ENCODE measurements at places on chromosomes 1 and 21.

DNA sequence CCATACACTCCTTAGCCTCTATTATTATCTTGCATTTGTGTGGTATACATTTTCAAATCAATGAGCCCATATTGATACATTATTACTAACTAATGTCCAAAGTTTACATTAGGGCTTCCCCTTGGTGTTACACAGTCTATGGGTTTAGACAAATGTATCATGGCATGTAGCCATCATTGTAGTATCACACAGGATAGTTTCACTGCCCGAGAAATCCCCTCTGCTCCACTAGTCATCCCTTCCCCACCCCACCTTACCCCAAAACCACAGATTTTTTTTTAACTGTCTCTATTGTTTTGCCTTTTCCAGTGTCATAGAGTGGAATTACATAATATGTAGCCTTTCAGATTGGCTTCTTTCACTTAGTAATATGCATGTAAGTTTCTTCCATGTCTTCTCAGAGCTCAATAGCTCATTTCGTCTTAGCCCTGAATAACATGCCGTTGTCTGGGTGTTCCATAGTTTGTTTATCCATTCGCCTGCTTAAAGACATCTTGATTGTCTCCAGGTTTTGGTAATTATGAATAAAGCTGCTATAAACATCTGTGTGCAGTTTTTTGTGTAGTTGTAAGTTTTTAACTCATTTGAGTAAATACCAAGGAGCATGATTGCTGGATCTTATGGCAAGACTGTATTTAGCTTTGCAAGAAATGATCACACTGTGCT is 86.4 kb upstream of the LYST start:
- DNase-seq = no peak

- peak; percentile 58 for DNase-seq
These were observed 40.5 kb downstream of the COL6A1 start for GRCh38 chr21:46021978-46022544.

- DNase-seq = no peak
These were observed 1.8 kb upstream of the ACBD6 start for GRCh38 chr1:180504186-180504585.

DNA sequence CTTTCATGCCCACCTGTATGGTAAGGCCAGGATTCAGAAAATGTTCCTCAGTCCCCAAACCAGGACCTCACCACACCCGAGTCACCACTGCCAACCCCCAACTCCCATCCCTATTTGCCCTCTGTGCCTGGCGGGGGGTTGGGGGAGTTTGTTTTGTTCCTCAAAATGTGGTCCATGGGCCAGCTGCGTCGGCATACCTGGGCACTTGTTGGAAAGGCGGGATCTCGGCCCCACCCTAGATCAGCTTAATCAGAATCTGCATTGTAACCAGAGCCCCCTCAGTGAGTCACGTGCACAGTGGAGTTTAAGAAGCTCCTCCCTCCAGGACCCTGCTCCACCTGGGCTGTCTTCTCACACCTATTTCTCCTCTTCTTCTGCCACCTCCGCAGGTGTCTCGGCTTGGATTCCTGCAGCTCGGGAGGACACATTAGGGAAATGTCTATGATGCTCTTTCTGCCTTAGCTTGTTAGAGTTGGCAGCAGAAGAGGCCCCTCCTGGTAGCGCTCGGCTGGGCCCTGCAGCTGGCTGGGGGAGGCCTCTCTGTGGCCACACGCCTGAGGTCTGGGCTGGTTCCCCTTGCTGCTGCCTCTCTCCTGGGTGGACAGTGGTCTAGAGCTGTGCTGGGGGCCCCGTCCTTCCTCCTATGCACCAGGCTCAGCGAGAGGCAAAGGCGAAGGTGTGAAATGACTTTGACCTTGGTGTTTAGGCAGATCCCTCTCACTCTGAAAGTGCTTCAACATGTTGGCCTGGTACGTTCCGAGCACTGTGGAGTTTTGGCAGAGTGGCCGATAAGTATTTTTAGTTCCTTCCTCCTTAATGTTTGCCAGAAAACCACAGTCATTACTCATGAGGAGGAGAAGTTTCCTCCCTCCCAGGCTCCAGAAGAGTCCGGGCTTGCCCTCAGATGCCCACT is 41.8 kb upstream of the CAMTA1 start:
- DNase-seq = no peak

- DNase-seq = peak; percentile 3
These were observed 86.8 kb upstream of the ARHGAP29 start for GRCh38 chr1:94324178-94324544.

GRCh38 chr1:1264868-1265272 is 8.8 kb downstream of the UBE2J2 start:
- DNase-seq = no peak

DNA sequence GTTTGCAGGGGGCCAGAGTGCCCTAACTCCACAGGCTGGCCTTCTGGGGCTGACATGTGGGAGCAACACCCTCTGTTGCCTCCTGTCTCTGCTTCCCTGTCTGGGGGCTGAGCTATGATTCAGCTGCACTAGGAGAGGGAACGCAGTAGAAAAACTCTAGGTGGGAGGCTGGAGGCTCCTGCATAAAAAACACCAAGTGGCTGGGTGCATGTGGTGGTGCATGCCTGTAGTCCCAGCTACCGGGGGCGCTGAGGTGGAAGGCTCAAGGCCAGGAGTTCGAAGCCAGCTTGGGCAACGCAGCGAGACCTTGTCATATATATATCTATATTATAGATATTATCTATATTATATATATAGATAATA is 5.6 kb downstream of the KIF17 start:
- DNase-seq = no peak

- DNase-seq = peak; percentile 67
These were observed 657 bp upstream of the HNRNPU start for GRCh38 chr1:244865028-244865371.

- no peak for DNase-seq
These were observed 144.1 kb downstream of the OMA1 start for GRCh38 chr1:58402444-58402843.

DNA sequence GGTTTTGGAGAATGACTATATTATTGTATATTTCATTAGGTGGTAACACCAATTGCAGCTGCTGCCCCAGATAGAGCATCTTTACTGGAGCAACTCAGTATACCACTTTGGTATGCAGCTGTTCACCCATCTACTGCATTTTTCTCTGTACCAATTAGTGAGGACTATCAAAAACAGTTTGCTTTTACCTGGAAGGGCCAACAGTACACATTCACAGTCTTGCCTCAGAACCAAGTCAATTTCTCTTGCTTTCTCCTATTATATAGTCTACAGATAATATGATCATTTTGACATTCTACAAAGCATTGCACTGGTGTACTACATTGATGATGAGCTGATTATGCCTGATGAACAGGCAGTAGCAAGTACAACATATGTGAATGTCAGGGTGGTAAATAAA is 99.3 kb downstream of the PTPRU start:
- DNase-seq = no peak

DNA sequence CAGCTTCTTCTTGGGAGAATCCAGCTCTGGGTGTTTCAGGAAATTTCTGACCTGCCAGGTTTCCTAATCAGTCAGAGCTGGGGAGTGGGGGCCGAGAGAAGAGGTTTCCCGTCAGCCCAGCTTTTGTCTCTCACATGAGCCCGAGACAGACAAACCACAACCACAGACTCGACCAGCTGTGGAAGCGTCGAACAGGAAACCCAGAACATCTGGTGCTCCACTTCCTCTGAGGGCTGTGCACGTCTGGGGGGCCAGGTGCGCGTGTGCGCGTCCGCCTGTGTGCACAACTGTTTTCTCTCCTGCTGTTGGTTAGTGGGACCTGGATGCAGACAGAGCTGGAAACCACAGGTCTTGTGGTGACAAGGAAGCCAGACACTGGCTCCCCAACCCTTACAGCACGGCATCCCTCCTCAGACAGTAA is 113.0 kb upstream of the SLC25A33 start:
- DNase-seq = no peak

GRCh38 chr1:99777752-99778151 is 11.3 kb upstream of the FRRS1 start:
- DNase-seq = no peak

- no peak for DNase-seq
These were observed 40.6 kb downstream of the ARID4B start for GRCh38 chr1:235287208-235287882.

DNA sequence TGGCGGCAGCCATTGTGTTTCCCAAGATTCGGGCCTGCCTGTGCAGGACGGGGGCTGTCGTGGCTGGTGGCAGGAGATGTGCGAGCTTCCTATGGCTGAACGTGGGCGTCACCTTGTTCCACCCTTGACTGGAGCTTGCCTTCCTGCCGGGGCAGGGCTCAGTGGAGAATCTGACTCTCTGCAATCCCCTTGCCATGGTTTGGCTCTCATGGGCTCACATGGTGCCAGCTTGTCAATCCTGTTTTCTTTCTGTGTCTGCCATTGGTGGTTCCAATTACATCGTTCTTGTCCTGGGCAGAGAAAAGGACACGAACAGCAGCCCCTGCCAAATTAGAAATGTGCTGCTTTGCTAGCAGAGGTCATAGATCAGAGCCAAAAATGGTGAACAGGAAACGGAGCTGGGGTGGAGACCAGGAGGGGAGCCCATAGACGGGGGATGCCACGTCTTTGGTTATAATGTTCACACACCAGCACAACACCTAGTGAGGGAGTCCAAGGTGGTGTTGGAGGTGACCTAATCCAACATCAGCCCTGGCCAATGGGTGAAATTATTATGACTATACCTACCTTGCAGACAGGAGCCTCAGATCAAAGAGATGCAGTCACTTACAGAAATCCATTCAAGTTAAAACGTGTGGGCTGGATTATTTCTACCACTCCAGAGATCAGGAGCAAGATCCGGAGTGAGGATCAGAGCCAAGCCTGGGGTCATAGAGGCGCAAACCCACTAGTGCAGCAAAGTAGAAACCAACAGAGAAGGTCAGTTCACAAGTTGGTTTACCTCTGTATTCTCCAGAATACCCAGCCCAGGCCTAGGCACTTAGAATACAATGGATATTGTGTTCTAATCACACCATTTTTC is 253.1 kb downstream of the SIPA1L2 start:
- no peak for DNase-seq

- DNase-seq = no peak
These were observed 136.6 kb upstream of the ZNF648 start for GRCh38 chr1:182198006-182198605.

- DNase-seq = peak; percentile 41
These were observed 38.1 kb upstream of the STUM start for GRCh38 chr1:226510453-226510852.

GRCh38 chr1:152067929-152068328 is 20.9 kb downstream of the TCHHL1 start:
- no peak for DNase-seq

DNA sequence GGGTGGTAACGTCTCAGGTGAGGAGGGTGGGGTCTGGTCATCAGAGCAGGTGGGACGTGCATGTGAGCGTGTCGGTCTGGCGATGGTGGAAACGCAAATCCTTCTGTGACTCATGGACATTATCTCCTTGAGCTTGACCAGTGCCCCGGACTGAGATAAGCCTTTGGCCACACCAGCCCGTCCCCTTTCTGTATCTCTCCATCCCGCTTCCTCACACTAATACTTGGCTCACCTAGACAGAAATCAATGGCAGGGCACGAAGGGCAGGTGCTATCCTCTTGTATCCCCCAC is 7.9 kb upstream of the AQP10 start:
- no peak for DNase-seq

- DNase-seq = no peak
These were observed 406.1 kb downstream of the RPS6KC1 start for GRCh38 chr1:213457186-213457585.

DNA sequence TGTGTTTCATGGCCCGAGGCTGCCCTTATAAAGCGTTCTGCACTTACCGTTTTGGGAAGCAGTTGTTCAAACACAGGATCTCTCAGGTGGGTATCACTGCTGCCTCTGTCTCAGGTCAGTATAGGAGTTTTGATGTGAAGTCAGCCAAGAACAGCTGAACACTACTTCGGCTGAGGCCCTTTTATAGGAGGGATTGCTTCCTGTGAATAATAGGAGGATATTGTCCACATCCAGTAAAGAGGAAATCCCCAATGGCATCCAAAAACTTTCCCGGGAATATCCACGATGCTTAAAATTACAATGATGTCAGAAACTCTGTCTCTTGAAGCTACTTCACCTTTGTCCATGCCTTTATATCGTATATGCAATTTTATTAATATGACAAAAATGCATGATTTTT is at the start of gene SELE:
TSS of gene SELE (minus strand) at position 156 of the 400 bp plus-strand sequence. CDS start 467 bp downstream, outside the sequence.
- no peak for DNase-seq

DNA sequence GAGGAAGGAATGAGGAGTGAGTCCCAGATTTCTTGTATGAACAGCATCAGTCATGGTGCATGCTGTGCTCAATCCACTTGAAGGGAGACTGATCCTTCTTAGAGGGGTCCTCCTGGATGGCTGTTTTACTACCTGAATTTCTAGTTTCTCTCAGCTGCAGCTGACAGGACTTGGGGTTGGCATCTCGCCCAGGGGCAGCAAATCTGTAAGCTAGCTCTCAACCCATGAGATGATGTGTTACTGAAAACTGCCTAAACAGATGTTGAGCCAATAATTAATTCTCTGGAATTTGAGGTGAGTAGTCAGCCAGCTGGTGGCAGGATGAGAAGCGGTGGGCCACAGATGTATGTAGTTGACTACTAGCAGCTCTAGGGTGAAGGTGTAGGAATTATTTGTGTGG is 19.6 kb downstream of the BACH1 start:
- no peak for DNase-seq

DNA sequence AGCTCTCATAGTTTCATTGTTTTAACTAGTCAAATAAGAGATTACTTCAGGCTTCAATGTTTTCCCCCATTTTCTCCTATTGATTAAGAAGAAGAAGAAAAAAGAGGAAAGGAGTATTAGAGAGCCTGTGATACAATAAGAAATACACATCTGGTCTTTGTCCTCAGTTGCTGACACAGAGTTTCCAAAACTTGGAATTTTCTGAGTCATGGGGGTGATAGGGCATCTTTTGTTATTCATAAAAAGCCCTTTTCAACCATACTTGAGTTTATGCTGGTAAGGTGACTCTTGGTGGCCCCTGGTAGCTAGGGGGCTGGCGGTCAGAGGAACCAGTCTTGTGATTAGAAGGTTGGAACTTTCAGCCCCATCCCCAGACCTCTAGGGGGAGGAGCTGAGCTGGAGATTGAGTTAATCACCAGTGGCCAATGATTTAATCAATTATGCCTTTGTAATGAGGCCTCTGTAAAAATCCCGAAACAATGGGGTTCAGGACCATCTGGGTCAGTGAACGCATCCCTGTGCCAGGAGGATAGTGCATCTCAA is 28.9 kb upstream of the KLF18 start:
- DNase-seq = no peak

DNA sequence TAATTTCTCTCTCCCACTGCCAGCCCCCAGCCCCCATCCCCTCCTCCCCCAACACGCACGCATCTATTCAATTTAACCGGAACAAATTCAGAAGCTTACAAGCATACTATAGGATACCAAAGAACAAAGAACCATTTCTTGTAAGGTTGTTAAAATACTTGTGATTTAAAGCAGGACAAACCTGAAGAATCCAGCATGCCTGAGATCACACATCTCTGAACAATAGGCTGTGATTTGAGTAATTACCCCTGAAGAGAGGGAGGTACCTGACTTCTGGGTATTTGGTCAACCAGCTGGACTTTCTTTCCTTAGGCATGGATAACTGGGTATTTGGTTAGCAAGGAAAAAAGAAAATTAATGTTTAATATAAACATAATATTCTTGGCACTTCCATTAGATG is 105.1 kb downstream of the NMNAT2 start:
- no peak for DNase-seq
